ENCODE measurements at places on chromosomes 6 and 20.

DNA sequence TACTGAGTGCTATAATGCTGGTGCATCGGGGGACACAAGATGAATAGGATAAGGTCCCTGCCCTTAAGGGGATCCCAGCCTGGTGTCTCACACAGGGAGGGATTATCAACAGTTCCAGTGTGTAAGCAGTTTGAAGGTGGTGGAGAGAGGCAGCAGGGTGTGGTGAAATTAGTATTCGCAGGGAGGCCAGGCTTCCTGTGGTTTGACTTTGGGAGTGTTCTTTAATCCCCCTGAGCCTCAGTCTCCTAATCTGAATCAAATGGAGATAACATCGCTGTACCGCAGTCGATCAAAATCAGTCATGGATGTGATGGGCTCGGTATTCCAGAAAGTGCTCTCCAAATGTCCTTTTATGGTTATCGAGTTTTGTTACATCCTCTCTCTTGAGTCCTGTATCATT is 288.1 kb upstream of the SUPT3H start:
- no peak for DNase-seq

GRCh38 chr20:40497899-40498691 is 190.9 kb downstream of the MAFB start:
- DNase-seq: no peak

DNA sequence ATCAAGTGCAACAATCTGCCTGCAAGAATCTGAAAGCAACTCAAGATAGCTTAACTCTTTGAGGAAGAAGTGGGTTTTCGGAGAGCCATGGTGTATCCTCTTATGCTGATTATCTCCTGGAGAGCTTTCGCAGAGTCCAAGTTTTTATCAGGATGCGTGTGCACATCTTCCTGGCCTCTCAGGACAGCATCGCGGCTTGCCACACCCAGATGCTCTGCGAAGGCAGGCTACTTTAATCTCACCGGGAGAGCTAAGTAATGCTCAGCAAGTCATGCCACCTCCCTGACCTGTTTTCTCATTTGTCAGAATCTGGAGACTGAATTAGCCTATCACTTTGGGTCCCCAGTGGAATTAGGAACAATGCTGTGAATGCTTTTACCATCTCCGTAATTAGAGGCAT is 52.9 kb downstream of the TTI1 start:
- no peak for DNase-seq

DNA sequence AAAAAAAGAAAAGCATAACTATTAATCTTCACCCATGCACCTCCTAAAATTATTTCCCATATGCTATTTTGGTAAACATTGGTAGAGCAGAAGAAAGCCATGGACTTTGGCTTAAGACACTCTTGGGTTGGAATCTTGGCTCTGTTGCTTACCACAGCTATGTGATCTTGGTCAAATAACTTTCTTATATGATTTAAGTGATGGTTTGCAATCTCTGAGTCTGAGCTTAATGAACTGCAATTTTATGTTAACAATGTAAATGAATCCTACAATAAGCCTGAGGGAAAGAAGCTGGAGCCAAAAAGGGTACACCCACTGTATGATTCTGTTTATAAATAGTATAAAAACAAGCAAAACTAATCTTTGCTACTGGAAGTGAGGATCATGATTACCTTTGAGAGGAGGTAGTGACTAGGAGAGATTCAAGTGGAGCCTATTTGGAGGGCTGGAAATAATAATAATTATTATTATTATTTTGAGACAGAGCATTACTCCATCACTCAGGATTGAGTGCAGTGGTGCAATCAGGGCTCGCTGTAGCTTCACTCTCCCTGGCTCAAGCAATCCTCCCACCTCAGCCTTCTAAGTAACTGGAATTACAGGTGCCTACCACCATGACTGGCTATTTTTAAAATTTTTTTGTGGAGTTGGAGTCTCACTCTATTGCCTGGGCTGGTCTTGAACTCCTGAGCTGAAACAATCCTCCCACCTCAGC is 34.5 kb downstream of the ABRACL start:
- no peak for DNase-seq

- no peak for DNase-seq
Measured at GRCh38 chr20:22796469-22797077, 212.2 kb upstream of the FOXA2 start.

DNA sequence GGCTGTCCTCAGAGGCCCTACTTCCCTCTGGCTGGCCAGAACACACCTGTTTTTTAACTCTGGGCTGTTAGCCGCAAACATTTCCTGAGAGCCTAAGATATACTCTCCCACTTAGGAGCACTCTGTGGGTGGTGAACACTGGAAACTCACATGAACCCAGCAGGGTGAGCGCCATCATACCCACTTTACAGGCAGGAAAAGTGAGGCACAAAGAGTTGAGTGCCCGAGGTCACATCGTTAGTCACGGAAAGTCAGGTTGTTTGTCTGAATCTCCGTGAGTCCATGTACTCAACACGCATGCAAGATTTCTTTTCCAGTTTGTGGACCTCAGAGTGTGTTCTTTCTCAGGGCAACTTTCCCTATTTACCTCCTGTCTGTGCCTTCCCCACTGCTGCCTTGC is 1.9 kb downstream of the BAK1 start:
- DNase-seq: no peak

GRCh38 chr20:57395111-57395966 is 4.1 kb downstream of the RBM38 start:
- DNase-seq: no peak

DNA sequence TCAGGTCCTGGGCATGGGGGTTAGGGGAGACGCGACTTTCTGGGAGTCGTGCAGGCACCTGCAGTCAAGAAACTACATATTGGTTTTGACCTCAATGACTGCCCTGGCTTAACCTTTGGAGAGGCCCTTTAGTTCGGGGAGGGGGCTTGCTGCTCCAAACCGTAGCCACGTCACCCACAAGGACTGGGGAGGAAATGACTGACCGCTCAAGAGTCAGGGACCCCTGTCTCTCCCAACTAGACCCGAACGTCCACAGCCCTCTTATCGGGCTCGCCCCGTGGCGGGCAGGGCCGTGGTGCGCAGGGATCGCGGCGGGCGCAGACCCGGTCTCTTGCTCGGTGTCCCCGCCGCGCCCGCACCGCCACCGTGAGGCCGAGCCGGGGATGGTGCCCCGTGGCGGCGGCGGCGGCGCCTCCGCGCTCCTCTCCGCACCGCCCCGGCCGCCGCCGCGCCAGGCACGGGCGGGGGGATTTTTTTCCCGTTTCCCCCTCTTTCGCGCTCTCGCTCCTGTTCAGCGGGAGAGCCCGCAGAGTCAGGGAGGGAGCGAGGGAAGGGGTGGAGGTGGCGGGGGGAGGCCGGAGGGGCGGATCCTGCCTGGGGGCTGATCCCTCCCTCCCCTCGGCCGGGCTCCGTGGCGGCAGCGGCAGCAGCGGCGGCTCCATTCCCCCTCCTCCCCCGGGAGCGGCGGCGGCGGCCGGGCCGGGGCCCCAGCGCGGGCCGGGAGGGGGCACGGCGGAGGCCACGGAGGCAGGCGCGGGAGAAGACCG is at the start of gene BRPF3:
Gene BRPF3, plus strand, starts transcription at position 632 of the 767 bp plus-strand sequence. CDS start 3,579 bp downstream, outside the sequence.
- DNase-seq: peak; percentile 65

DNA sequence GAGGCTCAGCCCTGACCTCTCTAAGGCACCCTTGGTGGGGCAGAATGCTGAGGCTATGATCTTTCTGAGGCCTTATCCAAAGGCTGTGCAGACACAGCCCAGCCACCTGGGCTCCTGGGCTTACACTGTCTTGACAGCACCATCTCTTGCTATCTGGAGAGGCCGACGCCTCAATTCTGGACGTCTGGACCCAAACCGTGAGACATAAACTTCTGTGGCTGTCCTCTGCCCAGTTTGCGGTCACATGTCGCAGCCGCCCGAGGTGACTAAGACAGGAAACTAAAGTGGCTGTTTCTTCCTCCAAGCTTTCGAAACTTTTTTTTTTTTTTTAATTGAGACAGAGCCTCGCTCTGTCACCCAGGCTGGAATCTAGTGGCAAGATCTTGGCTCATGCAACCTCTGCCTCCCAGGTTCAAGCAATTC is 49.3 kb downstream of the PRR18 start:
- DNase-seq: no peak

DNA sequence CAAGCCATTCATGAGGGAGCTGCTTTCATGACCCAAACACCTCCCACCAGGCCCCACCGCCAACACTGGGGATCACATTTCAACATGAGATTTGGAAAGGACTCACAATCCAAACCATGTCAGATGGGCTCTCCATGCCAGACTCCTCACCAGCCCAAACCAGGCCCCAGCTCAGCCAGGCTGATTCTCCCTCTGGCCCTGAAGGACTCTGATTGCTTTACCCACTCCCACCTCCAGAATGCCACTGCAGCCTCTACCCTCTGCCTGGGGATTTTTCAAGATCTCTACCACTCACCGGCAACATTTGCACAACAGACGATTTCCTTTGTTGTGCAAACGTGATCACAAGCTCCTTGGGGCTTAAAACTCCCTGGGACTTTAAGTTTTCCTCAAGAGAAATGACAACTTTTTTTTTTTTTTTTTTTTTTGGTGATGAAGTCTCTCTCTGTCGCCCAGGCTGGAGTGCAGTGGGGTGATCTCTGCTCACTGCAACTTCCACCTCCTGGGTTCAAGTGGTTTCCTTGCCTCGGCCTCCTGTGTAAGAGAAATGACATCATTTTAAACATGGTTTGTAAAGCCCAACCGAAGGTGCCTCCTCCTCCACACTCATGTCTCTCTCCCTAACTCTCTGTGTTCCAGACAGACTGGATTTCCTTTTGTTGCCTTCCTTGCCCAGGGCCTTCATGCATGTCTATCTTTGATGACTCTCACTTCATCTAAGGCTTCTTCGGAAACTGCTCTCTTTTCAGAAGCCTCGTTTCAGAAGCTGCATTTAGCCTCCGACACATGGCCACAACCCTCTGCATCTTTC is 147.0 kb downstream of the CDH26 start:
- no peak for DNase-seq

- DNase-seq: no peak
Measured at GRCh38 chr20:14477125-14477524, 139.7 kb upstream of the FLRT3 start.

DNA sequence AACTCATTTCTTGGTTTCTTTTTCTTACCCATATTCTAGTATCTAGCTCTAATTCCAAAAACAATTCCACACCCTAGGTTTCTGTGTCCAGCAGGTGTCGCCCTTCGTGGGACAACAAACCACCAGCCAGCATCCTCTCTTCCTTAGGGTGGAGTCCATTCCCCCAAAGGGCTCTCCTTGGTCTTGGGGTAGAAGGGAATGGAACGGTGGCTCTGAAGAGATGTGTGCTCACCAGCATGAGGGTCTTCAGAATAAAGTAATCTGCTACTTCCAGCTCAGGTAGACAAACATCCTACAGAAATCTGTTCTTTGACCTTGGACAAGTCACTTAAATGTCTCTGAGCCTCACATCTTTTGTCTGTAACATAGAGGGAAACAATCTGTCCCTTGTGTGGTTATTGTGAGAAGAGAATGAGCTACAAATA is 7.2 kb downstream of the HLA-DMB start:
- peak; percentile 62 for DNase-seq

GRCh38 chr6:16057446-16057845 is 71.4 kb upstream of the MYLIP start:
- no peak for DNase-seq

- DNase-seq: no peak
Measured at GRCh38 chr20:39528436-39528835, 566.3 kb downstream of the DHX35 start.

DNA sequence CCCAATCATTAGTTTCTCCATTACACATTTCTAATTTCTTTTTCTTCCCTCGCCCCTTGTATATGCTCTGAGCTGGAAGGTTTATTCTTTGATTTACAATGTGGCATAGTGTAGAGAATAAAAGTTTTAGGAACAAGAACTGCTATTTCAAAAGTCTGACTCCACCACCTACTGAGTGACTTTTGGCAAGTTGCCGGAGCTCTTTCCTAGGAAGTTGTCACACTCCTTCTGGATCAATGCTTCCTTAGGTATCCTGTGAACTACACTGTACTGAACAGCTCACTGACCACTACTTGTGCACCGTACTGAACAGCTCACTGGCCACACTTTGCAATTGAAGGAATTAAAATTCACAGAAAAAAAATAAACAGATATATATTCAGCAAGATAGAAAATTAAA is 458.2 kb downstream of the FRK start:
- DNase-seq: no peak

- no peak for DNase-seq
Measured at GRCh38 chr6:20704325-20705025, 170.2 kb downstream of the CDKAL1 start.

DNA sequence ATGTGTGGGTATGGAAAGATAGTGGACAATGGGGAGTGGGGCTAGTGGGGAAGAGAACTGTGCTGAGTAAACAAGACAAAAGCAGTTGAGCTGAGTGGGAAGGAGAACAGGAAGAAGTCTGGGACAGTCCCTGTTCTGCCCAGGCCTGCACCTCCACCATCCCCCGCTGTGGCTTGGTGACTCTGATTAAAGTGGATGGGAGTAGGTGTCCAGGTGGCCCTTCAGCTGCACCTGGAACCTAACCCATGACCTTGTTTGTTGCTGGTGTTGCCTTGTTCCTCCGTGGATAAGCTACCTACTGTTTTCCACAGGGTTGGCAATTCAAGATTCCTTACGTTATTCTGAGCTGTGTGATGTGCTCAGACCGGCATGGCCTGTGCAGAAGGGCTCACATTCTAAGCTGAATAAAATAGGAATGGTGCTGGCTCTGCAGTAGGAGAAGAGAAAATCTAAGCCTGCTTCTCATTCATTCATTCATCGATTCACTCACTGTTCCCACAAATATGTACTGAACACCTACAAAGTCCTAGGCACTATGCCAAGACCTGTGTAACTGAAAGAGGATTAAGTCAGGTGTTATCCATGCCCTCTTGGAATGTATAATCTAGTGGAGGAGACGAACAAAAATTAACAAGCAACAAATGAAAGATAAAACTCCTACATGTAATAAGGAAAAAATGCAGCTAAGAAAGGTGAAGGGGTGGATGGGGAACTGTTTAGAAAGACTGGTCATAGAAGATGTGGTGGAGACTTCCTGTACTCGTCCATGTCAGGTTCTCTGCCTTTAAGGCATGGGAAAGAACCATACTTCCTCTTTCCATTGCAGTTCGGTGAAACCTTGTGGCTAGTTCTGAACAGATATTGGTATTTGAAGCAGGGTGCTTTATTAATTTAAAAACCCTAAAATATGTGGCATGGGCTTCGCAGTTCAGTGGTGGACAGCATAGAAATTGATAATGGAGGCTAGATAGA is 10.1 kb upstream of the CALHM6 start:
- DNase-seq: no peak

DNA sequence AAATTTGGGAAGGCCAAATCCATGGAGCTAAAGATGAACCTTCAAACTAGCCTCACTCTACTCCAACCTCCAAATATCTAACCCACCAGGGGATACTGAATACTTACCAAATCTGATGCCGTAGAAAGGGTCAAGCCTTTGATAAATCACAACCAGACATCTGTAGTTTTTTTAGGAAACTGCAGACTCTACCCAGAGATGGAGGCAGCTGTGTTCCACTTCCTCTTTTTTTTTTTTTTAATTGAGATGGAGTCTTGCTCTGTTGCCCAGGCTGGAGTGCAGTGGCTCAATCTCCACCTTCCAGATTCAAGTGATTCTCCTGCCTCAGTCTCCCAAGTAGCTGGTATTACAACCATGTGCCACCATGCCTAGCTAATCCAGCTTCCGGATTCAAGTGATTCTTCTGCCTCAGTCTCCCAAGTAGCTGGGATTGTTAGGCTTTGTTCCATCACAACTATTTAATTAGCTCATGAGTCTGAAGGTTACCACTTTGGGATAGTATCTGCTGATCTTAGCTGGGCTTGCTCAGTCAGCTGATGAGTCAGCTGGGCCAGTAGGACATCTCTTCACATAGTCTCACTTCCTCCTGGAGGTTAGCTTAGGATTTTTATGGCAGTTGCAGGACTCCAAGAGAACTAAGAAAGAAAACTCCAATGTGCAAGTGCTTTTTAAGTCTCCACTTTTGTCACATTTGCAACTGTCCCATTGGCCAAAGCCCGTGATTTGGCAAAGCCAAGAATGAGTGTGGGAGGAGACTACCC is 13.3 kb downstream of the FRK start:
- DNase-seq: no peak

- no peak for DNase-seq
Measured at GRCh38 chr6:39041072-39041471, 7.5 kb upstream of the GLP1R start.
